ENCODE measurements at places on chromosomes 4 and X.

- no peak for DNase-seq
These were observed 153.3 kb downstream of the BCOR start for GRCh38 chrX:39944416-39944815.

DNA sequence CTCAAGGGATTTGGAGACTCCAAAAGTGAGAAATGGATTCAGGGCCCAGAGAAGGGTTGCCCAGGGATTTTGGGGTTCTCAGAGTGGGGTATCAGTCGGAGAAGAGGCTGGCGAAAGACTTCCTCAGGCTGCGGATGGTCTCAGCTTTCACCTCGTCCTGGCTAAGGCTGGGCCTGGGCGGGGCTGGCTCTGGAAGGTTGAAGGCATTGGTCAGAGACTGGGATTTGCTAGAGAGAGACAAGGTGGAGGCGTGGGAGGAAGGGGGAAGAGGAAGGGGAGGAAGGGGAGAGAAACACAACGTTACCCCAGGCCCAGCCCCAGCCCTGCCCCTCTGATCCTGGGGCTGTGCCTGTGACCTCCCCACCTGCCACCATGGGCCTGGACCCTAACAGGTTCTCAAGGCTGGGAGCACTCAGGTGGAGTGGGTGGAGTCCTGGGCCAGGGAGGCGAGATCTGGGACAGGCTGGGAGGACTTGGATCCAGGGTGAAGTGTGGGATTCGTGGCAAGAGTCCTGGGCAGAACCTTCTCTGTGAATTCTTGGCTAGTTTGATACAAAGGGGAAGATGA, 9.4 kb upstream of the TIMP1 start:
- no peak for DNase-seq

DNA sequence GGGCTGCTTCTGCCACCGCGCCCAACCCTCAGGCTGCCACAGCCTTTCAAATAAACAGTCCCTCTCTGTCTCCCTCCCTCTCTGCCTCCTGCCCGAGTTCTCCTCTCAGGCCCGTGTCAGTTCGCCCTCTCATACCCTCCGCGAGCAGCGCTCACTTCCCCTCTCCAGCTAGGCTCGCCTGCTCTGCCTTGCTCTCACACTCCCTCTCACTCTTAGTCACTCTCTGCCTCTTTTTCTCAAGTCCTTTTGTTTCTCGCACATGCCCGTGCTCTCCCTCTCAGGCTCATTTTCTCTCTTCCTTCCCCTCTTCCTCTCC, 3.2 kb downstream of the EFNB1 start:
- no peak for DNase-seq

GRCh38 chr4:102551958-102552565, 50.9 kb downstream of the NFKB1 start:
- no peak for DNase-seq

- no peak for DNase-seq
These were observed 67.4 kb downstream of the RNF150 start for GRCh38 chr4:141065872-141066271.

GRCh38 chr4:71009086-71009485, 15.6 kb downstream of the DCK start:
- DNase-seq, result no peak

- DNase-seq, result no peak
These were observed 1671.6 kb upstream of the TENM3 start for GRCh38 chr4:180571516-180572055.
